ENCODE measurements at places on chromosomes 16 and 17.

DNA sequence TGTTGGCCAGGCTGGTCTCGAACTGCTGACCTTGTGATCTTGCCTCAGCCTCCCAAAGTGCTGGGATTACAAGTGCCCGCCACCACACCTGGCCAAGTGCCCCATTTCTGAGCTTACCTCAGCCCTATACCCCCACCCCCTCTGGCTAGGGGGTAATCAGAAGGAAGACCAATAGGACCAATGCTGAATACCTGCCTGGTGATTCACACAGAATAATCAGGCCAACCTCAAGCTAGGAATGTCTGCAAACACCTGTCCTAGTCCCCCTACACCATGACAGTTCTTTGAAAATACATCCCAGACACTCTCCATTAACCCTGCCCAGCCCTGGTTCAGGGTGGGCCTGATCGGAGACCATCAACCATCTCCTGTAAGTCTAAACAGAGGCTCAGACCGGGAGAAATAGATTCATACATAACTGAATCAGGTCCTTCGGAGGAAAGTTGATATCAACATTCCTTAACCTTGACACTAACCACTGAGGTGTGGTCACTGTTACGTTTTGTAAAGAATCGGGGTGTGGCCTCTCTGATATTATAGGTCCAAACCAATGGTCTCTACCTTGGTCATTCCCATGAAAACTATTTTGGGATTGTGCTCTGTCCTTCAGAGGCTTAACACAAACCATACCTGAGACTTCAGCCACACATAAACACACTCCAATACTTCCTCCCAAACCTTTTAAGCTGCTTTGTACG is 130.8 kb downstream of the GAS7 start:
- no peak for DNase-seq

- no peak for DNase-seq
Measured at GRCh38 chr17:7834542-7834956, 532 bp downstream of the KDM6B start.

DNA sequence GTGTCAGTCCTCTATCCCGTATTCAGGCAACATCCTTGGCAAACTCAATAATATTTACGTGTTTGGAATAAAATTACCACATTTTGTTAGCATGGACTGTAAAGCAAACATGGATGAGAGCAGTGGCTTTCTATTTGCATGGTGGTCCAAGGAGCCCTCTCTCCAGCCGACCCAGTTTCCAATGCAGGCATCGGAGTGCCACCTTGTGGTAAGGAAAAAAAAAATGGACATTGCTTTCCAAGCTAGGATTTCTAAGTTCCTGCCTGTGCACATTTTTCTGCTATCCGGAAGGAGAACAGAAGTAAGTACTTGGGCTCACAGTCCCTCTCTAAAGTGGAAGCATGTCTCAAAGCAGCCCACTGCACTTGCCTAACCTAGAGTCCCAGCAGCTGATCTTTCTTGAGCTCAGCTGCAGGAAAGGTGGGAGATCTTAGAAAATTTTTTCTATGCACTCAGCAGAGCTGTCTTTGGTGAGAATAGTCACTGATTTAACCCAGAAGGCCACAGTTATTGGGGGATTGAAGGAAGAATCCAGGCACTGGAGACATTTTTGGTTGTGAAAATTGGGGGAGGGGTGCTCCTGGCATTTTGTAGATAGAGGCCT is 46.0 kb upstream of the ERCC4 start:
- no peak for DNase-seq

DNA sequence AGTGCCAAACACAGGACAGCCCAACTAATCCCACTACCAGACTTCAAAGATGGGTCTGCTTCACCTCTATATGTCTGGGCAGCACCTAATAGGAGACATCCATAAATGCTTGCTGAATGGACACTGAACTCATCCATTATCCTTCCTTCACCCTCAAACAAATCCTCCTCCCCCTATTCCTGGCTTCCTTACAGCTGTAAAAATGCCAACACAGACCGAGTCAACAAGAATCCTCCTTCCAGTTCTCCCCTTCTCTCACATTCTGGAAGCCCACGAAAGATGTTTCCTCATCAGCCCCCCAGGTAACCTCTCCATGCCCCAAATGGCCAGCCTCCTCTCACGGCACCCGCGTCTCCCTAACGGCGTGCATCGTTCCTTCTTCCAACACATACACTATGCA is 12.3 kb downstream of the PELP1 start:
- DNase-seq, result no peak

- no peak for DNase-seq
Measured at GRCh38 chr17:27974531-27975145, 67.8 kb upstream of the NLK start.

DNA sequence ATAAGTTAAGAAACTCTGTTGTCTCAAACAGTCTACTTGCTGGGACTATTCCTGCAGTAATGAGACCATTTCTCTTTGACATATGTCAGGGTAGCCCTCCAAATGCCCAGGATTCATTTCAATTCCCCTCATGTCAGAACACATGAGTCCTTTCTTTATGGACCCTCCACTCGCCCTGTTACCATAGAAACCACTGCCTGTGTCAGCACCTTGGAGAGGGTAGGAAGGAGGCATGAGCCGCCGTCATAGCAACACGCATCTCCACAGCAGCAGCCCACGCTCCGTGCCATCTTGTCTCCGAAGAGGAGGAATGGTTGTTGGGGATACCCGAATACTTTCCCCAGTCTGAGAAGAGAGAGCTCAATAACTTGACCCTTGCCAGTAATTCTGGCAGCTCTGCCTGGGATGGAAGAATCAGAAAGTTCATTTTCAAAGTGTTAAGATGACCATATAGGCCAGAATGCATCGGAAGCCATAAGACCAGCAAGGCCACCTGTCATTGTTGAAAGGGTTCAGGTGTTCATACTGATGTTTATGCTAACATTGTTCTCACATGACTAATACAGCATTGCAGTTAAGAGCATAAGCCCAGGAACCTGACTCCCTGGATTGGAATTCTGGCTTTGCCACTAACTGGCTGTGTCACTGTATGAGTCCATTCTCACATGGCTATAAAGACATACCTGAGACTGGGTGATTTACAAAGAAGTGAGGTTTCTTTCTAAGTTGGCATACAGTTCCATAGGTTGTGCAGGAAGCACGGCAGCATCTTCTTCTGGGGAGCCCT is 141.3 kb downstream of the ABCC12 start:
- no peak for DNase-seq

- DNase-seq, result no peak
Measured at GRCh38 chr16:85270374-85270773, 158.1 kb upstream of the CIBAR2 start.

DNA sequence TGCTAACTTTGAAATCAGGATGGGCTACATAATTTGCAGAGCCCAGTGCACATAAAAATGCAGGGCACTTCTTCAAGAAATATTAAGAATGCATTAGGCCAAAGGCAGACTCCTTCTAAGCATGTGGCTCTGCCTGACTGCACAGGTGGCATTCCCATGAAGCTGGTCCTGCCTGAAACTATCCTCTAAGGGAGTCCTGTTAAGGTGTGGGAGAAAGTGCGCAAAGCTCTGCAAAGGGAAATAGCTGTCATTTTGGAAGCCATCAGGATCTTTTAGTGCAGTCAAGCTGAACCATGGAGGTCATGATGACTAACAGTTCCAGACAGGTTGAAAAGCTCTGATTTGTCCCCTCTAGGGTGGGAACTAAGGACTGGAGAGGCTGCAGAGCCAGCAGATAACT is 41.9 kb upstream of the CRHR1 start:
- no peak for DNase-seq

- DNase-seq, result no peak
Measured at GRCh38 chr17:50542795-50543774, 3.9 kb upstream of the SPATA20 start.

DNA sequence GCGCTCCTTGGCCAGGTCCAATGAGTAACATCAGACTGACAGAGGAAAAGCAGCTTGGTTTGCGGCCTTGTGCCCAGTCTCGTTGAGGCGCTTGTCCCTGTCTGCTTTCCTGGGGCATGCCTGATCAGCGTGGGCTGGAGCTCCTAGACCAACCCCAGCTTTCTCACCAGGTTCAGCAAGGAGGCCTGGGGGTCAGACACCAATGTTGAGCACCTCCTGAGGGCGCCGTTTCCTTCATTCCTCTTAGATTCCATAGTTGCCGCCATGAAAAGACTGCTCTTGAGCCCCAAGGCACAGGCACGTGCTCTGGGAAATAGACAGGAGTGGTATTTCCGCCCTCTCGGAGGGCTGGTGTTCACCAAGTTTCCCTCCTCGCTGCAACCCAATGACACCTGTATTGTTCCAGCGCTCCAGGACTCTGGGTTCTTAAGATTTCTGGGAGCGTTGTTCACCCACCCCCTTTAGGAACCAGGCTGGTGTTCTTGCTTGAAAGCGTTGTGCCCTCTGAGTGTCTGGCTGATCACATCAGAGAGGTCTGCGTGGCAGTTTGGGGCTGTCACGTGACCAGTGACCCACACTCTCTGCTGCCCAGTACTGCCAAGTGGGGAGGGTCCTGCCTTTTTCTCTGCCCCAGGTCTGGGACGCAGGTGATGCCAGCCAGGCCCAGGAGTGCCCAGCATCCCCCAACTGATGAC is 18.0 kb downstream of the KCTD2 start:
- no peak for DNase-seq
